Ascending aorta (tissue), 2 donors: ENCODE measurements at places on chromosomes 4 and X. TPM values are rescaled to one million over a fixed set of nuclear protein-coding genes. Genes with fewer than 3 reads are reported as not detected.

The ATP1B4 gene
- not detected for total RNA-seq

The TXK gene
- not detected for total RNA-seq

The MAML3 gene
- 4.7 TPM for total RNA-seq

The VEGFC gene
- total RNA-seq: 18.6 TPM

The MRFAP1 gene
- 109 TPM for total RNA-seq

- no peaks in the 10 kb centered on the region for H3K4me1 ChIP-seq
- H3K27me3 ChIP-seq: no peaks in the 10 kb centered on the region
- H3K27ac ChIP-seq: no peak overlapping the region
- H3K4me3 ChIP-seq: no peak overlapping the region
- H3K36me3 ChIP-seq: peaks cover 3% of the 10 kb centered on the region
- DNase-seq: no peak
Measured at GRCh38 chr4:148097801-148098200, 344.4 kb downstream of the NR3C2 start.

DNA sequence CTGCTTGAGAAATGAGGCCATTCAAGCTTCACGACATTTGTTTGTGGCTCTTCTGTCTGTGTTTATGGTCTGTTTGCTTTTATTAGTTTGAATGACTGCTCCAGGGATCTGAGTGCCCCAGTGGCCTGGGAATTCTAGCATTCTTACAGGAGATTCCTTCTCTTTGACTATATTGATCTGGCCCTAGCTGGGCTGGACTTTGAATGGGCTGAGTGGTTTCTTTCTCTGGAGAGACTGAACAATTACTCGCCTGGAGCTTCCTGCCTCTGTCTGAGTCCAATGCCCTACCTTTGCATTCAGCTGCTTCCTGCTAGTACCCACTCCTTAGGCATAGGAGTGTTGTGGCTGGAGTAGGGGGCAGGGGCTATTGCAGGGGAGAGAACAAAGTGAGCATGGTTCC is 51.2 kb upstream of the EDA start:
- no peak overlapping the region for H3K4me3 ChIP-seq
- H3K4me1 ChIP-seq: no peaks in the 10 kb centered on the region
- no peak for DNase-seq
- no peak overlapping the region for H3K27ac ChIP-seq
- H3K27me3 ChIP-seq: no peaks in the 10 kb centered on the region

DNA sequence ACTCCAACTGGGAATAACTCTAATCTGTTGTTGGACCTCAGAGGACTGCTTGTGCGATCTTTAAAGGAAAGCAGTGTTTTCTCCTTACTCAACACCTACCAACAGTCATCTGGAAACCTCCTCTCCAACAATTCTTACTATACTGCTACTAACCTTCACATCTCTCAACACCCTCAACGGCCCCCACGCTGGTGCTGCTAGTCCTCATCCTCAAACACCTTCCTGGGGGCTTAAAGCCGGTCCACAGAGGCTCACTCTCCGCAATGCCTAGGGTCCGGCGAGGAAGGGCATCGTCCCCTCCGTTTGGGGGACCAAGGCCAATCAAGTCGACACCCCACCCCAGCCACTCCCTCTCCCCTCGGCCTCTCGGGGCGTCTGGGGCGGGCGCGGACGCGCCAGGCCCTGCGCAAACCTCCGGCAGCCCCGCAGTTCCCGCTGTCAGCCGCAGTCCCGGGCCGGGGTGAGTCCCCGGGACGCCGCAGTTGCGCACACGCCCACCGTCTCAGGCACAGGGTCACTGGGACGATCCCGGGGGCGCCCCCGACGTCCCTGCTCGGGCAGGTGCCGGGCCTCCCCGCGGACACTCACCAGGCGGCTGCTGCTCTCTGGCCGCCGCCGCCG is 418 bp downstream of the TAB3 start:
- H3K27ac ChIP-seq: peak overlapping the region; percentile 83
- no peak for DNase-seq
- H3K27me3 ChIP-seq: no peaks in the 10 kb centered on the region
- H3K36me3 ChIP-seq: no peaks in the 10 kb centered on the region

GRCh38 chrX:124736553-124737270 is 390.3 kb downstream of the SH2D1A start:
- H3K36me3 ChIP-seq: no peaks in the 10 kb centered on the region
- no peaks in the 10 kb centered on the region for H3K27me3 ChIP-seq
- H3K27ac ChIP-seq: no peak overlapping the region
- H3K4me3 ChIP-seq: no peak overlapping the region

DNA sequence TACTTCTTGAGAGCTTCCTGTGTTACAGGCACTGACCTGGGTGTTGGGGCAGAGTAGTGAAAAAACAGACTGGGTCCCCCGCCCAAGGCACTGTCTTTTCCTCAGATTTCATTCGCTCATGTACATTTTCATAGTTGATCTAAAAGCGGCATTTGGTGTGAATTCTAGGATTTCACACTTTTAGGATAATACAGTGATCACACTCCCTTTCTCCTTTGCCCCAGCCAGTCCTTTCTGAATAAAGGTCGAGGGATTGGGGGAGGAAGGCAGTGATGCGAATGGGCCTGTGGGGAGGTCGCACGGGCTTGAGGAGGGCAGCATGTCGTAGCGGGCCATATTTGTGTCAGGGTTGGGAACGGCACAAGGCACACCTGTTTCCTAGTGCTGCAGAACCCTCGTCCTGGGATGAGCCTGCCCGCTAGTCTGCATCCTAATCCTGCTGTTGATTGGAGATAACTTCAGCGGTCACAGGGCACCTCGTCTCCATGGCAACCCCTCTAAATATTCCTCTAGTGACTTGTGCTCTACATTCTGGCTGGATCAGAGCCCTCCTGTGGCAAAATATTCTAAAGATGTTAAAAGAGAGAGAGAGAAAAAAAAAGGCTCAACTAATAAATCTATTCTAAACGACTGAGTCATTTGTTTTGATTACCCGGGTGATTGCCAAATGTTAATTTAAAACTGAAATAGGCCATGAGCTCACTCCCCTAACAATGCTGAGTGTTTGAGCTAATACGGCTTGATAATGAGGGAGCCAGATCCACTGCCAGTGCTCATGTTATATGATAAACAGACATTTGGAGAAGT is 21.8 kb downstream of the FHL1 start:
- H3K27ac ChIP-seq: peak overlapping the region; percentile 78
- H3K4me1 ChIP-seq: no peaks in the 10 kb centered on the region
- no peaks in the 10 kb centered on the region for H3K36me3 ChIP-seq
- no peaks in the 10 kb centered on the region for H3K27me3 ChIP-seq

DNA sequence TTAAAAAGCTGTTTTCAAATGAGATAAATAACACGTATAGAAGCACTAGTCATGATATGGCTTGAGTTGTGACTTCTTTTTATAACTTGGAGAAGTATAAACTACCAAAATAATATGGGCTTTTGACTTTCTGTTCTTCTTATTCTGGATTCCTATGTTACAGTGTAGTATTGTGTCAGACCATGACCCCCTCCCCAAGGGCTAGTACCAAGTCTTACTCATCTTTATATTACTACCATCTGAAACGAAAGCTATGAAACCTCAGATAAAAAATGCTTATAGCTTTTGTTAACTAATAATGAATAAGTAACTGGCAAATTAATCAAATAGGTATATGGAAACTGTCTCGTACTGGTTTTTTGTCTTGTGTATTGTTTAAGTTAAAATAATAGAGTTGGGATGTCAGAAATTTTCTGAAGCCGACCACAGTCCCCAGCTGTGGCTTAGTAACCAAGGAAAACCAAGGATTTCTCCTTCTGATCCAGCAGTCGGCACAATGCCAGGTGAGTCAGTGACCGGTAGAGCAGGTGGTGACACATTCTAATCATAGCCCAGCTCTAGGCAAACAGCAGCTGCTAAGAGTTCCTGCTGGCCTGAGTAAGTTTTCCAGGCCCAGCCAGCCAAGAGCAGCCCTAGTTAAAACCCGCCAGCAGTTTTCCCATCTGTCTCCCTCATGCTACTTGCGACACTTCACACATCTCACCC is 163.3 kb upstream of the PRDX4 start:
- no peaks in the 10 kb centered on the region for H3K4me1 ChIP-seq
- no peaks in the 10 kb centered on the region for H3K27me3 ChIP-seq
- H3K27ac ChIP-seq: no peak overlapping the region
- H3K36me3 ChIP-seq: no peaks in the 10 kb centered on the region
- DNase-seq: peak; percentile 88

DNA sequence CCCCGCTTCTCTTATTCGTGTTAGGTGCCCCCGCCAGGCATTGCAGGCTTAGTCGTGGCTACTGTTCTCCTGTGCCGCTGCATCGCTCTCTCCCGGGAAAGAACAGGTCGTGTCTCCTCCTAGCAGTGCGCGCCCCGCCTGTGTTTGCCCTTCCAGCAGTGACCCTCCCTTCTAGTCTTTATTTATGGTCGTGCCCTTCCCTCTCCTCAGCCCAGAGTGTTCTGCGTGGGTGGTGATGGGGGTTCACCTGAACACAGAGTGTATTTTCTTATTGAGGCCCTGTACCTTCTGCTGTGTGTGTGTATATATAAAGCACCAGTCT is 15.2 kb downstream of the USP11 start:
- H3K27me3 ChIP-seq: no peaks in the 10 kb centered on the region
- no peak overlapping the region for H3K4me3 ChIP-seq
- H3K36me3 ChIP-seq: peaks cover 18% of the 10 kb centered on the region
- no peak for DNase-seq
- no peaks in the 10 kb centered on the region for H3K4me1 ChIP-seq

- H3K4me3 ChIP-seq: no peak overlapping the region
- no peak for DNase-seq
- H3K36me3 ChIP-seq: no peaks in the 10 kb centered on the region
- H3K27ac ChIP-seq: no peak overlapping the region
- H3K27me3 ChIP-seq: no peaks in the 10 kb centered on the region
Measured at GRCh38 chr4:81495345-81495744, 23.6 kb upstream of the RASGEF1B start.

DNA sequence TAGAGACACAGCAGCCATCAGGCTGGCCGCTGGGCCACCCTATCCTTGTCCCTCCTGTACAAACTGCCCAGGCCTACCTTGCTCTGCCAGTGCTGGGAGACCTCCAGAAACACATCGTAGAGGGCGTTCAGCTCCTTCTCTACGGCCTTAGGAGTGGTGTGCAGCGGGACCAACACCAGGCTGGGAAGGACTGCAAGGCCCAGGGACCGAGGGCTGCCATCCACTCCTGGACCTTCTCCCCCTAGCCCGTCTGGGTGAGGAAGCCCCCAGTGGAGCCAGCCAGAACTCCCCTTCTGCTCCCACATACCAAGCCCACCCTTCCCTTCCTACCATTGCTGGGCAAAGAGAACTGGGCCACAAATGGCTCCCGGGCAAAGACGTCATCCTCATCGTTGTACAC is 5.0 kb downstream of the RPL10 start:
- no peak overlapping the region for H3K4me3 ChIP-seq
- peaks cover 10% of the 10 kb centered on the region for H3K36me3 ChIP-seq
- H3K27me3 ChIP-seq: no peaks in the 10 kb centered on the region

DNA sequence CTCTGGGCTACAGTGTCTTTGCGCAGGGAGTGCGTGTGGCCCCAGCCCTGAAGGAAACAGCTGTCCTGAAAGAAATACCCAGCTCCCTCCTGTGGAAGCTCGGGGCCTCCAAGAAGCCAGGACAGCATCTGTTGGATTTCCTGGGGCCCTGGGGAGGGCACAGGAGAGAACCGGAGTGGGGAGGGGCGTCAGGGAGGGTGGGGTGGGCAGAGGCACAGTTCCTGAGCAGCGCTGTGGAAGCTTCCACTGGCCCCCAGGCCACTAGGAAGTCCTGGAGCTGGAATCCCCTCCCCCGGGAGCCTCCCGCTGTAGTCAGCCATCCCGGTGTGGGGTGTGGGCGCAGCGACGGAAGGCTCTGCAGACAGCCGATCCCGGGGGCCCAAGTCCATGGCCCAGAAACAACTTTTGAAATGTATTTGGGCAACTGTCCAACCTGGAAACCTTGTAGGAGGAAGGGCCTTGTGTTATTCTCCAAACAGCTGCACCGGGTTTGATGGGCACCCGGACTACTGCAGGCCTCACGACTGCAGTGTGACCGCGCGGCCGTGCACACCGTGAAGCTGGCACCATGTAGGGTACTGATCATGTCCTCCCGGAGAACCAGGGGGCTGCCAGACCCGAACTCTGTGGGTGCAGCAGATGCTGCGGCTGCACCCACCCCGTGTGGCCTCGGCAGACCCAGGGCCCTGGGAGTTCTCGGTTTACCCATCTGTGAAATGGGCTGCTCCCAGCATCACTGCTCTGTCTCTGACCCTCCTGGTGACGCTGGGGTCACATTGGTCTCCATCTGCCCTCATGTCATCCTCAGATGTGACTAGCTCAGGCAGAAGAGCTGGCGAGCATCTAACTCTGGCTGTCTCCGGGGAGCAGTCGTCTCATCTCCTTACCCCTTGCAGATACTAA is 68.5 kb upstream of the HMX1 start:
- no peaks in the 10 kb centered on the region for H3K27me3 ChIP-seq
- no peaks in the 10 kb centered on the region for H3K4me1 ChIP-seq
- no peaks in the 10 kb centered on the region for H3K36me3 ChIP-seq
- no peak for DNase-seq
- no peak overlapping the region for H3K27ac ChIP-seq

GRCh38 chr4:131084997-131085396 is 1989.0 kb downstream of the C4orf33 start:
- no peak overlapping the region for H3K27ac ChIP-seq
- no peaks in the 10 kb centered on the region for H3K27me3 ChIP-seq
- no peaks in the 10 kb centered on the region for H3K4me1 ChIP-seq
- DNase-seq: no peak

- no peak for DNase-seq
- H3K4me1 ChIP-seq: no peaks in the 10 kb centered on the region
- H3K27ac ChIP-seq: no peak overlapping the region
- no peaks in the 10 kb centered on the region for H3K27me3 ChIP-seq
- H3K36me3 ChIP-seq: no peaks in the 10 kb centered on the region
Measured at GRCh38 chrX:39150220-39150619, 349.0 kb downstream of the MID1IP1 start.

DNA sequence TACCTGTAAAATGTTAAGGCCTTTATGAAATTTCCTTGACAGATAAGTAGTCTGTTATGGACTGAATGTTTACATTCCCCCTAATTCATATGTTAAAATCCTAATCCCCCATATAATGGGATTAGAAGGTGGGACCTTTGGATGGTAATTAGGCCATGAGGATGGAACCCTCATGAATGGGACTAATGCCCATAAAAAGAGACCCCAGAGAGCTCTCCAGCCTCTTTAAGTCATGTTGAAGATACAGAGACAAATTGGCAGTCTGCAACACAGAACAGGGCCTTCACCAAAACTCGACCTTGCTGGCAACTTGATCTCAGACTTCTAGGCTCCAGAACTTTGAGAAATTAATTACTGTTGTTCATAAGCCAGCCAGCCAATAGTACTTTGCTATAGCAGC is 1344.5 kb upstream of the PCDH7 start:
- H3K4me1 ChIP-seq: no peaks in the 10 kb centered on the region
- H3K4me3 ChIP-seq: no peak overlapping the region
- no peak for DNase-seq
- H3K36me3 ChIP-seq: no peaks in the 10 kb centered on the region
- no peaks in the 10 kb centered on the region for H3K27me3 ChIP-seq

GRCh38 chr4:151524610-151525009 is 115.6 kb downstream of the FHIP1A start:
- no peak overlapping the region for H3K27ac ChIP-seq
- no peaks in the 10 kb centered on the region for H3K36me3 ChIP-seq
- H3K4me3 ChIP-seq: no peak overlapping the region

GRCh38 chr4:118279920-118280432 is 72.8 kb downstream of the PRSS12 start:
- no peaks in the 10 kb centered on the region for H3K27me3 ChIP-seq
- peak overlapping the region; percentile 87 for H3K4me3 ChIP-seq
- H3K27ac ChIP-seq: no peak overlapping the region
- peaks cover 6% of the 10 kb centered on the region for H3K4me1 ChIP-seq
- DNase-seq: no peak

GRCh38 chr4:87120010-87120409 is 100.4 kb downstream of the KLHL8 start:
- H3K27me3 ChIP-seq: no peaks in the 10 kb centered on the region
- peak overlapping the region; percentile 56 for H3K4me3 ChIP-seq
- peaks cover 43% of the 10 kb centered on the region for H3K4me1 ChIP-seq
- no peak for DNase-seq
- peak overlapping the region; percentile 73 for H3K27ac ChIP-seq
